Neural crest cell (in vitro differentiated cells): ENCODE measurements at places on chromosomes 13 and 19.

- DNase-seq: no peak
Observed at GRCh38 chr13:96519380-96519779, 429.5 kb downstream of the HS6ST3 start.

GRCh38 chr13:27619093-27619727 lies 1.1 kb downstream of the LNX2 start:
- no peak for DNase-seq

GRCh38 chr19:12789904-12790619 lies 1.2 kb upstream of the JUNB start:
- DNase-seq: peak; percentile 89

GRCh38 chr13:110856942-110857835 lies 57.7 kb downstream of the ANKRD10 start:
- no peak for DNase-seq

DNA sequence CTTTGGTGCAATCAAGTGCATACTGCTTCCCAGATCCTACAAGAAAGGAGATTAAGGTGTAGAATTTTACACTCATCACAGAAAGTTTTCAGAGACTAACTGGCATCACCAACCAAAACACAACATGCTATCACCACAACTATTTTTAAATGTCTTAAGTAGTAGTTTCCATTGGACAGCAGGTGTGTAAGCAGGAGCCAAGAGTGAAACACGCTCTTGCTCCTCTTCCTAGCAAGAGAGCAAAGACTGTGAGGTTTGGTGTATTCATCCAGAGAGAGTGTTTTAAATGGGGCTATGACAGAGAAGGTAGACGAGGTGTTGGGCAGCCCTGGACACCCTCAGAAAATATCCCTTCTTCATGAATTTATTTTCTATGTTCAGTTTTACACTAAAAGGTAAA lies 12.5 kb upstream of the LILRA4 start:
- DNase-seq: no peak

DNA sequence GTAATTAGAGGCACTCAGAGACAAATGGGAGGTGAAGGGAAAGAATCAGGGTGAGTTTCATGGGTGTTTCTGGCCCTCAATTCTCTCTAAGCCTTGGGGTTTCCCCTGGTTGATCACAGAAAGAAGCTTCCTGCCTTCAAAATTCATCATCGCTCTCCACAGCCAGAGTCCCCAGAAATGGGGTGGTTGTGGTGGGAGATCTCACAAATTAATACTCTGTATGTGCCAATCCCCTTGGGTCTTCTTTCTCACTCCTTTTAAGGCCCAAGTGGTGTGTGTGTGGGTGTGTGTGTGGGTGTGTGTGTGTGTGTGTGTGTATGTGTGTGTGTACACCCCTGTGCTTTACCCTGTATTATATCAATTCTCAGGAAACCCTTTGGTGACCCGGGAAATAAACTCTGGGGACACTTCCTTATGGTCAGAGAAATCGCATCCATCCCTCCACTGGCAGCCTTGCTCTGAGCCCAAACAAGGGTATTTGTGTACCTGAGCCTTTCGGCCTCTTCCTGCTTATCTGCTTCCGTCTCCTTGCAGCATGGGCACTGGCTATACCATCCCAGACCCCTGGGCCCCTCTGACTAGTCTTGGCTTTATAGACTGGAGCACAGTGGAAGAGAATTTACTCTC lies 2.8 kb upstream of the FCGBP start:
- DNase-seq: no peak

GRCh38 chr13:87535911-87536310 lies 135.3 kb upstream of the SLITRK5 start:
- DNase-seq: no peak

GRCh38 chr13:46197299-46198048 lies 14.3 kb upstream of the LRRC63 start:
- no peak for DNase-seq

- no peak for DNase-seq
Observed at GRCh38 chr19:2103045-2103707, 6.5 kb downstream of the IZUMO4 start.

DNA sequence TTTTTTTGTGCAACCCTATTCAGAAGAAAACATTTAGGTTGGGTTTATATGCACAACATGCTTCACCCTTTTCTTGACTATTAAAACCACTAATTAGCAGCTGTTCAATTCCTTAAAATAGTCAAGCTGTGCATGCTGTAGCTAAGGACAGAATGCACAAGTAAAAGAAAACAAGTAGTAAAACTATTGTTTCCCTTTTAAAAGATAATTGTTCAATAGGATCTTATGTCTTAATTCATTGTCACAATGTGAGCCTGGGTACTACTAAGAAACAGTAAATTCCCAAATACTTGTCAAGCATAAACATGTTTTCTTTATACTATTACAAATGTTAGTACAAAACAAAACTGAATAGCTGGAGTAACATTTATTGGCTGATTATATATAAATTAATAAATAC lies 32.6 kb upstream of the MIR17HG start:
- DNase-seq: no peak

DNA sequence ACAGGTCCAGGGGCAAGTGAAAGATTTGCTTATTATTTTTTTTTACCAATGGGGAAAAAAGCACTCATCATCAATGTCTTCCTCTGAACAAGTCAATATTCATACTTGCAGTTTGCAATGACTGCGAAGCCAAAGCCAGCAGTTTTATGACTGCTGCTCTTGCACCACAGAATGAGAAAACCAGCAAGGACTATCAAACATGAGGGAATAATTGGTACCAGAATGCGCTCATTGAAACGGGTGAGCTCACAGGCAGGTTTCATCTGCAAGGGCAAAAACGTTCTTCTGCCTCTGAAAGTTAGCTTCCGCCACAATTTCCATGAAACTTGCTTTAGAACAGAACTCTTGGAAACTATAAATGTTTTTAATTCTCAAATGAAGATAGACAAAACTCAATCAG lies 5.5 kb downstream of the DLEU7 start:
- DNase-seq: no peak

GRCh38 chr13:112248406-112248760 lies 127.8 kb upstream of the SPACA7 start:
- DNase-seq: no peak

DNA sequence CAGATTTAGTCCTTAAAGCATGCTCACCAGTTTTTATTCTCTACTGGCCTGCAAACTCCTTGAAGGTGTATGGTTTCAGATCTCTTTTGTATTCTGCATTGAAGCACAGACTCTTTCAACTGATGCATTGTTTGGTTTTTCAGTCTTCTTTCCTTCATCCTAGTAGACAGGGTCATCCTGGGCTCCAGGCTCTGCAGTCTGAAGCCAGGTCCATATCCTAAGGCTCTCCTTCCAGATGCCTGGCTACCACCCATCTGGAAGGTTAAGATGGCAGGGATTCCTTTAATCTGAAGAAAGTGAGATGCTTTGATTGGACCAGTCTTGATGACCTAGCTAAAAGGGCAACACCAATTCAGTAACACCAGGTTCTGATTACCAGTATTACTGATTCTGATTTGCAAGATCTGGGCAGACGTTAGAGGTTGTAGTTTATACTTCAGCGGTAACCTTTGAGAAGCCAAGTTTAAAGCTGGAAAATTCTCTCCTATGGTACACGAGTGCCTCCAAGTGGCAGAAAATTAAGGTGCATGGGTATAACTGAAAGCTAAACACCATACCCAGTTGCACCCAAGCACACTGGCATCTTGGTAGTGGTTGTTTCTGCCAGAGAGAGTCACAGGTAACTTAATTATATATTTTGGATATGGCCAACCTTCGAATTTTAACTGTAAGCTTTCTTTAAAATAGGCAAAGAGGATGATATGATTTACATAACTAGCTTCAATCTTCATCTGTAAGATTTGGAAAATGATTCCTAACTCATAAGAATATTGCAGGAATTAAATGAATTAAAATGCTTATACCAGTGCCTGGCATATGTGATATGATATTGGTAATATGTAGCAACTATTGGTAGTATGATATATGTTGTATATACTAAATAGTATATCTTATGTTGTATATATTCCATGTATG lies 1651.9 kb upstream of the MIR17HG start:
- peak; percentile 67 for DNase-seq

DNA sequence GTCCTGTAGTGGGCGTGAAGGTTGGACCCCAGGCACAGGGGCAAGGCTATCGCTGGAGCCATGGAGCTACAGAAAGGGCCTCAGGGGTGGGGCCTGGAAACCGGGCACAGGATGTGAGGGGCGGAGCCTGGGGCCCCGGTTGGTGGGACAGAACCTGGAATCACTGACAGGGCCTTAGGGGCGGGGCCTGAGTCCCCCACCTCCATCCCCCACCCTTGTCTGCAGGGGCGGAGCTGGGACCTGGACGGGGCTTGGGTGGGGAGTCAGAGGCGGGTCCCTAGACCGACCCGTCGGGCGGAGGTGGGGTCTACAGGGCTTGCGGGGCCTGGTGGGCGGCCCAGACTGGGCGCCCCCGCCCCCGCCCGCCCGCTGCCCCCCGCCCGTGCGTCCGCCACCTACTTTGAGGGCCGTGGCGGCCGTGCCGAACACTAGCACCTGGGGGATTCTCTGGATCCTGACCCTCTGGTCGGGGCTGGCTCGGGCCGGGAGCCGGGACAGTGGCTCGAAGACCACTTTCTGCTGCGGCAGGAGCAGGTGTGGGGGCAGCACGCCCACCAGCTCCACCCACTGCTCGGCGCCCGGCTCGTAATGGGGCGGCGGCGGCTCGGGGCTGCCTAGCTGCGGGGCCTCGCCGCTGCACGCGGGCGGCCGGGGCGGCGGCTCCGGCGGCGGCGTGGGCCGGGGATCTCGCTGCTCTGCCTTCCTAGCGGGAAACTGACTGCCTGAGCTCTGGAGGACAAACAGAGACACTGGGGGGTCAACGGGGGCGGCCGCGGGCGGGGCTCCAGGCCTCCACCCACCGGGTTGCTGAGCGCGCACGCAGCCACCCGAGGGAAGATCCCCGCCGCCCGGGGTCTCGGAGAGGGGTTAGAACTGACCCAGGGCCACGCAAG lies 26.3 kb downstream of the DCAF15 start:
- DNase-seq: peak; percentile 67

DNA sequence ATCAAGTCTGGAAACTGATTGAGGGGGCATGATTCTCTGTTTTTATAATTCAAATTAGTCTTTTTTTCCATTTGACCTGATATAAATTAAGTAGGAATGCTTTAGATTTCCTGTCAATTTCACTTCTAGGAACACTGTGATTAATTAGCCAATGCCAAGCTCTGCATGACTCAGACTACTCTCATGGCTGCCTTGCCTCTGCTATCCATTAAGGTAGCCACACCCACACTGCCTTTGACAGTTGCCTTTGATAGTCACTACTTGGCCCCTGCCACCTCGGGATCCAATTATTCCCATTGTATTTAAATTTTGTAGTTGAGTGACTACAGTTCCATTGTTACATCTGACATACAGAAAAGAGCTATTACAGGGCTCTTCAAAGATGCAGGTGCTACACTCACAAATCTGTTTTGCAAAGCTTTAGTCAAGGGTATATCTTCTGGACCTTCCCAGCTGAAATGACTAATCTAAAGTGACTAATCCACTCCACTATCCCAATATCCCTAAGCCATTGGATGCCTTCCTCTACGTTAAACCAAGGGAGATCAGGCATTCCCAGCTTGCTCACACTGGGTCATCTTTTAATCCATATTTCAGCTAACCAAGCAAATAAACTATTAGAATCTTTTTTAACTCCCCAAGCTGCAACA lies 1193.1 kb upstream of the MIR17HG start:
- no peak for DNase-seq

GRCh38 chr13:102701331-102701730 lies 6.5 kb upstream of the METTL21C start:
- DNase-seq: no peak

GRCh38 chr13:27336014-27336673 lies 65.5 kb downstream of the RASL11A start:
- no peak for DNase-seq

DNA sequence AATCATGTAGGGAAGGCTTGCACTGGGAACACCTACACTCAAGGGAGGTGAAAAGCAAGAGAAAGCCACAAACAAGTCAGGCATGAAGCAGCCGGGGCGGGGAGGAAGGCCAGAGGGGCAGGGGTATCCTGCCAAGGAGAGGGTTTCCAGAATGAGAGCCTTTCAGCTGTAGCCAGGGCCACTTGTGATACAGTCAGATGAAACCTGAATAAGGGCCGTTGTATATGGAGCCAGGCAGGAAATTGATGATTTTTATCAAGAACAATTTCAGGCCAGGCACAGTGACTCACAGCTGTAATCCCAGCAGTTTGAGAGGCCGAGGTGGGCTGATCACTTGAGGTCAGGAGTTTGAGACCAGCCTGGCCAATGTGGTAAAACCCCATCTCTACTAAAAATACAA lies 4.4 kb downstream of the TRPM4 start:
- no peak for DNase-seq

DNA sequence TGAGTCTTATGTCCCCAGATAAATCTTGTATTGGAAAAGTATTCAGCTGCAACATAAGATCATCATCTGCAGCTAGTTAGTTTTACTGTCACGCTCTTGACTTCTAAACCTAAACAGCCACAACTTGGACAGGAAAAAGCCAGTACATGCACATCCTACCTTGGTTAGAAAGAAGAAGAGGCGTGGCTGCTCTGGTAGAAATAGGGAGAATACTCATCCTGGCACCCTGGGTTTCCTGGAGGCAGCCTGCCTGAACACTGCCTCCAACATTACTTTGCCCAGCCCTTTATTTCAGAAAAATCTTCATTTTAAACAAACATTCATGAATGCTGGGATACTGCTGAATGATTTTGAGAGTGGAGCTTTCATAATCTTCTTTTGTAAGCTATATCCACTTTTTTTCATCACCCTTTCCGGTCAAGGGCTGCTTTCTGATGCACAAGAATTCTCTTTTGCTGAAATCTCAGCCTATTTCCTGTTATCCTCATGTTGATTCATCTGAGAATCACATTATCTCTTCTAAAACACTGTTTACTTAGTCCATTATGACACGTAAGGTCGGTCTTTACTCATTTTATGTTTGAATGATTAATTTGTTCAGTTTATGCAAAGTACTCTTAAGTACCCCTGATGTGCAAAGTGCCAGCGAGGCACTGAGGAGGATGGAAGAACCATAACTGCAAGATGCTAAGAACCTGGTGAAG lies 55.2 kb downstream of the STARD13 start:
- DNase-seq: no peak

- DNase-seq: no peak
Observed at GRCh38 chr13:23381866-23382265, 51.6 kb downstream of the SACS start.

GRCh38 chr13:31940076-31940475 lies 91.5 kb upstream of the FRY start:
- no peak for DNase-seq

DNA sequence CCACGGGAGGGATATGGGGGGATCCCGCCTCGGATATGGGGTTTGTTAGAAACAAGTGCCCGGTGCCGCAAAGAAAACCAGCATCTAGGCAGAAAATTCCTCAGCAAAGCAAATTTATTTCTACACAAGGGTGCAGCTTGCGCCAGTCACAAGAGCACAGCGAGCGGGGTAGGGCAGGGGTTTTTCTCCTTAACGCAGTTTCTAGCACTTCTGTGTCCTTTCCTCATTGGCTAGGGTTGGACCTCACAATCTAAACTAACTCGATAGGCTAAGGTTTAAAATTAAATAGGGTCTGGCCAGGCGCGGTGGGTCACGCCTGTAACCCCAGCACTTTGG lies 595 bp downstream of the ZNF440 start:
- DNase-seq: no peak

GRCh38 chr19:39132344-39132969 lies 6.9 kb downstream of the PAK4 start:
- no peak for DNase-seq
